COLO829 (cell line): ENCODE measurements at places on chromosomes 7 and 10.

DNA sequence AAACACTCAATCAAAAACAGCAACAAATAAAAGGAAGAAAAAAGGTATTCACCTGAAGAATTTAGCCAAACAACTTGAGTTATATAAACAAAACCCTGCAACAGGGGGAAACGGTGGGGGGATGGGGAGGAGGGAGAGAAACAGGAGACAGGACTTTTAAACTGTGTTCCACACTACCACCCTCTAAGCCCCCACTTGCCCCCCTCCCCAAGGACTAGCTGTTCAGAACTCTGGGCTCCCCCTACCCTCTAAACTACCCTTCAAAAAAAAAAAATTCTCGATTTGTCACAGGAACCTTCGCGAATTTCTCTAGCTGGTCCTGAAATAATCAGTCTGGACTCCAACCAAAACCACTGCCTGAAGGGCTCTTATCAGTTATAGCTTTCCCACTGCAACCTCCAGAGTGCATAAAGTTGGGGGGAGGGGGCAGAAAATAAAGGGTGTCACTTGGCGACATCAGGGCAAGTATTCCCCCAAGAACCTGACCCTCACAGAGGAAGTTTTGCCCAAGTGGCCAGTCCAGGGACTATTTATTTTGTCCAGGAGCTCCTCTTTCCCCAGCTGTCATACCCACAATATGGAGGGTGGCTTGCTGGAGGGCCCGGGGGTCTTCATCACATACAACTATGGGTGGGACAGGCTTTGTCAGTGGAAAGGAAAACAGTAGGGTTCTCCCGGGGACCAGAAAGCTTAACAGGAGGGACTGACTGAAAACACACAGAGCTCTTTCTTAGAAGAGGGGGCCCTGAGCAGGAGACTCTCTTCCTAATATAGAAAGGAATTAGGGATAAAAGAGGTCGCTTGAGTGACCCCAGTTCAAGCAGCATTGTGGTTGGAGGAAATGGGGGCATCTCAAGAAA lies 1.3 kb downstream of the UBE2H start:
- peak; percentile 41 for DNase-seq

DNA sequence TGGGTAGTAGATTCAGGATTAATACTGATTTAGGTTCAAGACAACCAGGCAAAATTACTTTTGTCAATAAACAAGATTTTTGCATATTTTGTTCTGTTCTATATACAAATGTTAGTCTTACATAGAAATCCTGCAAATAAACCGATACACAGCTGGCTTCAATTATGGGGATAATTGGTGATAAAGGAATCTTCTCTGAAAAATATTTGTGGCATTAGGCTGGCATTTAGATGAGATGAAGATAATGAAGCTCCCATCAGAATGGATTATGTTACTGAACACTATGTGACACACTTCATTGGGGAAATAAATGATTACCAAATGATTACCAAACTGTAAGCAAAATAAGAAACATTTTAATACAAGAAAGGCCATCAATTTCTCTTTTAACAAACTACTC lies 65.8 kb downstream of the NT5C2 start:
- DNase-seq, result no peak

- DNase-seq, result peak; percentile 68
Measured at GRCh38 chr7:108146070-108146842, 16.1 kb upstream of the LAMB4 start.

- no peak for DNase-seq
Measured at GRCh38 chr10:8041992-8042720, 12.3 kb upstream of the GATA3 start.

DNA sequence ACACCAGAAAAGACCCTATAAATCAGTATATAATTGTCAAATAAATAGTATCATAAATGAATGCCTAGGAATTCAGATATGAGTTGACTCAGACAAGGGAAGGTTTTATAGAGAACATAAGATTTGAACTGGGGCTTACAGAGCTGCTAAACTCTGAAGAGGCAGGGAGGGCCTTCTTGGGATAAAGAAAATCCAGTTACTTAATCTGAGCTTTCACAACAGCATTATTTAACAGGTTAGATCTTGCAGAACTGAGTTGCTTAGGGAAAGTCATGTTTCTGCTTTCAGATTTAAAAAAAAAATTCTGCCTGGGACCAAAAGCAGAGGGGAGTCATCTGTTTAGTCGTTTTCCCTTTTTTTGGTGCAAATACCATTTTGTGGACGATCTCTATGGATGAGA lies 594.8 kb upstream of the FZD8 start:
- no peak for DNase-seq

- DNase-seq, result no peak
Measured at GRCh38 chr7:154795014-154795413, 207.9 kb downstream of the PAXIP1 start.
